ENCODE measurements at places on chromosomes 7 and 10. TPM values are rescaled to one million over a fixed set of nuclear protein-coding genes. Genes with fewer than 3 reads are reported as not detected.

Gene GSTO2
- 29.2 TPM for total RNA-seq

Gene PLXDC2
- total RNA-seq = 1.3 TPM

Gene DOCK4
- 10.1 TPM for total RNA-seq

Gene PTPRN2
- 2.8 TPM for total RNA-seq

All from bronchial epithelial cell (primary cell).